Inflammatory macrophage (primary cell): ENCODE measurements at places on chromosomes 2 and 18.

GRCh38 chr2:168849610-168850009 lies 40.6 kb downstream of the SPC25 start:
- no peak for DNase-seq

DNA sequence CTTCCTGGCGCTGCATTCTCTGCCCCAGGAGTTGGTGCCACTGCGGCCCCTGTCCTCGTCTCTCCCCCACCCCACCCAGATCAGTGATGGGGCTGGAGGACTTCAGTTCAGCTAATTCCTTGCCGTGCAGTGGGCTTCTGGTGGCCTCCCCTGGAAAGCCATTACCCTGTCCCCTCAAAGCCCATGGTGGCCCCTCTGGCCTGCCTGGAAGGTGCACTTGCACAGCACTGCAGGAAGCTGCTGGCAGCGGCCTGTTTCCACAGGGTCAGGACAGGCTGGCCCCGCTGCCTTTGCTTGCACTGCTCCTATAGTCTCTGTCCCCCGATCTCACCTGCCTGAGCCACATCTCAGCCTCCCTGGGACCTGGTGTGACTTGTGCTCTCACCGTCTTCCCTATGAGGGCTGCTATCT lies 105.1 kb downstream of the USP40 start:
- no peak for DNase-seq

DNA sequence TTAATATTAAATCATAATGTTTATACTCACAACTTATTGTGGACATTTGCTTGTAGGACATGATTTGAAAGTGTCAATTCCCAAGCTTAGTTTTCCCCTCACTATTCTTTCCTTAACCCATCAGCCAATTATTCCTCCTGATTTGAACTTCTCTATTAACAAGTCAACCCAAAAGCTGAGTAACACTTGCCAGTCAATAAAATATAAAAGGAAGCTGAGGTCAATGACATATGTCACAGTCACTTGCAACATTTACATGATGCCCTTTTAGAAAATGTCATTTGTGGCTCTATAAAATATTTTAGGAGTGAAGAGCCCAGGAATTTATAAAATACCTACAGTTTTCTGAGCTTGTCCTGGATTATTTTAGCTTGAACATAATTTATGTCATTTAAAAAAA lies 7.2 kb downstream of the CCDC68 start:
- DNase-seq, result peak; percentile 29

GRCh38 chr18:22988208-22988607 lies 55.1 kb downstream of the RBBP8 start:
- DNase-seq, result no peak

- DNase-seq, result no peak
These were observed 15.8 kb downstream of the GKN2 start for GRCh38 chr2:68936889-68937288.

DNA sequence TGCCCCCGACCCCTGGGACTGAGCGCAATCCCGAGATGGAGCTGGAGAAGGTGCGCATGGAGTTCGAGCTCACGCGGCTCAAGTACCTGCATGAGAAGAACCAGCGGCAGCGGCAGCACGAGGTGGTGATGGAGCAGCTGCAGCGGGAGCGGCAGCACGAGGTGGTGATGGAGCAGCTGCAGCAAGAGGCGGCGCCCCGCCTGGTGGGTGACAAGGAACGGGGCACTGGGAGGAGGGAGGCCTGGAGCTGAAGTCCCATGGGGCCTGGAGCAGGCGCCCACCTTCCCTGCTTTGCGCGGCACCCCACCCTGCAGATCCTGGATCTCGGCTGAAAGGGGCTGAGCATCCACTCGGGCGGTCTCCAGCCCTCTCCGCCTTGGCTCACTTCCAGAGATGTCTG lies 1.2 kb downstream of the TMEM247 start:
- no peak for DNase-seq

GRCh38 chr2:205731583-205731981 lies 49.3 kb downstream of the NRP2 start:
- DNase-seq, result no peak

DNA sequence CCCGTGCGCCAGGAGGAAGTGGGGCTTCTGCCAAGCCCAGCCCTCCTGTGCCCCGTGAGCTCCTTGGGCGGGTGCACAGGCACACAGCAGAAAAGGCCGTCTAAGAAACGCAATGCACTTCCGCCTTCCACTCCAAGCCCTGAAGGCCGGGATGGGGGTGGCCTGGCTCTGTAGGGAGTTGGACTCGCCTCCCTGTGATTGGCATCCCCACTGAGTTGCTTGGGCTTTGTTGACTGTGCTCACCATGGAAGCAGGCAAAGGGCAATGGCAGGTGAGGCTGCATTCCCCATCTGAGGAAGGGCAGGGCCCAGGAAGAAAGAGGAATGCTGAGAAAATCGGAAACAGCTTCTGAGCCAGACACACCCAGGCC lies 66.8 kb downstream of the CRACDL start:
- DNase-seq, result no peak

GRCh38 chr2:109160714-109161440 lies 31.9 kb downstream of the SH3RF3 start:
- DNase-seq, result no peak

DNA sequence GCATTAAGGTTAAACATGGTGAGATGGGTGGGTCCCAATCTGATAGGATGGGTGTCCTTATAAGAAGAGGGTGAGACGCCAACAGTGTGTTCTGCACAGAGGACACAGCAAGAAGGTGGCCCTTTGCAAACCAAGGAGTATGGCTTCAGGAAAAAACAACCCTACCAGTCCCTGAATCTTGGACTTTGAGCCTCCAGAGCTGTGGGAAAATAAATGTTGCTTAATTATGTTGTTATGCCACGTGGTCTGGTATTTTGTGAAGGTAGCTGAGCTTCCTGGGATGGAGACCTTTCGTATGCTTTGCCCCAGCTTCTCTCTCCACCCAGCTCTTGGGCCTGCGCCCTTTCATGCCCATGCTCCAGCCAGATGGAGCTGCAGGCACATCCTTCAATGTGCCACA lies 114.2 kb upstream of the EPC2 start:
- no peak for DNase-seq
